ENCODE measurements at places on chromosomes 1 and 21.

DNA sequence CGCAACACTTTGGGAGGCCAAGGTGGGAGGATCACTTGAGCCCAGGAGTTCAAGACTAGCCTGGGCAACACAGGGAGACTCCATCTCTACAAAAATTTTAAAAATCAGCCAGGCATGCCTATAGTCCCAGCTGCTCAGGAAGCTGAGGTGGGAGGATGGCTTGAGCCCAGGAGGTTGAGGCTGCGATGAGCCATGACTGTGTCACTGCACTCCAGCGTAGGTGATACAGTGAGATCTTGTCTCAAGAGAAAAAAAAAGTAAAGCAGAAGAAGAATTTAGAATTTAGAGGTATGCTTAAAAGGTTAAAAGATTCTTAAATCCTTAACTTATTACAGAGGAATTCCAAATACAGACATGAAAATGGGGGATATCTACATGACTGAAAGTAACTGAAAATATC lies 79.5 kb downstream of the SMYD3 start:
- DNase-seq = no peak

- peak; percentile 72 for DNase-seq
Measured at GRCh38 chr21:38804789-38805327, 871 bp upstream of the ETS2 start.

DNA sequence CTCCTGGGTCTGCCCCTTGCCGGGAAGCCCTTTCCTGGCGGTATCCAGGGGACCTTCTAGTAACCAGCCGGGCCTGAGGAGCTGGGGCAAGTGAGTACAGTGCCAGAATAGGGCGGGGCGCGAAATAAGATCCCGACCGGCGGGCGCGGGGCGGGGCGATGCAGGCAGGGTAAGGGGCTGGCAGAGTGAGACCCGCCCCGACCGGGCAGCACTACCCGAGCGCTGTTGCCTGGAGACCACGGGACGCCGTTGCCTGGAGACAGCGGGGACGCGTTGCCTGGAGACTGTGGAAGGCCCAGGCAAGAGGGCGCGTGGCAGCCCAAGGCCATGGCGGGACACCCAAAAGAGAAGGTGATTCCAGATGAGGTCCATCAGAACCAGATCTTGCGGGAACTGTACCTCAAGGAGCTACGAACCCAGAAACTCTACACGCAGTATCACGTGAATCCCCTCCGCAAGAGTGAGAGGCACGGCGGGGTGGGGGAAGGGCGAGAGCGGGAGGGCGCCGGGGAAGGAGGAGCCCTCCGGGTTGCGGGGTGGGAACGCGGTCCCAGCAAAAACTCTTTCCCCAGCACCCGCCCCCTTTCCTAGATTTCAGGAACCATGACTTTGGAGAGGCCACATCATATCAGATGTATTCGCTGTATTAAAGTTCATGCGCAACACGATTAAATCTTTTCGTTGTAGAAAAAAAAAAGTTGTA lies 24.3 kb downstream of the EBNA1BP2 start:
- DNase-seq = peak; percentile 64

- no peak for DNase-seq
Measured at GRCh38 chr1:112665857-112666256, 8.6 kb upstream of the MOV10 start.

DNA sequence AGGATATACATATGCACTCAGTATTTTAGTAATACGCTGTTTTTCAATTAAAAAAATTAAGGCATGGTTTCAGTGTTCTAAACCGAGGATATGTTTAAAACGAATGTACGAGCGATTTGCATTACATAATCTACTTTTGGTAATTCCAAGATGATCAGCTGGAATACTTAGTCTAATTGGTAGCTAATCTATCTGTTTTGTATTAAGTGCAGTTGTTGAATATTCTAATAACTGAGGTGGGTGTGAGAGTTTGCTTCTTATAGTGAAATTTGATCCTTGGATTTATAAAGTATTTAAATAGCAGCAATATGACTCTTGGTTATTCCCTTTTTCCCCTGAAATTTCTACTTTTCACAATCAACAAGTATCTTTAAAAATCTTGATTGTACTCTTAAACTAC lies 1.3 kb downstream of the RNF2 start:
- no peak for DNase-seq

- no peak for DNase-seq
Measured at GRCh38 chr1:109186733-109187086, 27.0 kb upstream of the SARS1 start.

DNA sequence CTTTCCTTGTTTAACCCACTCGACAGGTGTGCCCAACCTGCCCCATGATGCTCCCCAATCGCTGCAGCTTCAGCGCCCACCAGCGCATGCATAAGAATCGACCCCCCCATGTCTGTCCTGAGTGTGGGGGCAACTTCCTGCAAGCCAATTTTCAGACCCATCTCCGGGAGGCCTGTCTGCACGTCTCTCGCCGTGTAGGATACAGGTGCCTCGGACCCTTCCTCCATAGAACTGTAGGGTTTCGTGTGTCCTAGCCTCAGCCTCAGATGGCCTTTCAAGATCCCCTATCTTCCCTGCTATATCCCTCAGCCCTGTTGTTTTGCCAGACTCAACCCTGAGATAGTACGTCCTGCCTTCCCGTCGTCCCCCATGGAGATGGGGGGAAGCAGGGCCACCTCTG lies 6.4 kb downstream of the ZNF687 start:
- DNase-seq = no peak

- no peak for DNase-seq
Measured at GRCh38 chr1:20974069-20974468, 187.0 kb upstream of the HP1BP3 start.

DNA sequence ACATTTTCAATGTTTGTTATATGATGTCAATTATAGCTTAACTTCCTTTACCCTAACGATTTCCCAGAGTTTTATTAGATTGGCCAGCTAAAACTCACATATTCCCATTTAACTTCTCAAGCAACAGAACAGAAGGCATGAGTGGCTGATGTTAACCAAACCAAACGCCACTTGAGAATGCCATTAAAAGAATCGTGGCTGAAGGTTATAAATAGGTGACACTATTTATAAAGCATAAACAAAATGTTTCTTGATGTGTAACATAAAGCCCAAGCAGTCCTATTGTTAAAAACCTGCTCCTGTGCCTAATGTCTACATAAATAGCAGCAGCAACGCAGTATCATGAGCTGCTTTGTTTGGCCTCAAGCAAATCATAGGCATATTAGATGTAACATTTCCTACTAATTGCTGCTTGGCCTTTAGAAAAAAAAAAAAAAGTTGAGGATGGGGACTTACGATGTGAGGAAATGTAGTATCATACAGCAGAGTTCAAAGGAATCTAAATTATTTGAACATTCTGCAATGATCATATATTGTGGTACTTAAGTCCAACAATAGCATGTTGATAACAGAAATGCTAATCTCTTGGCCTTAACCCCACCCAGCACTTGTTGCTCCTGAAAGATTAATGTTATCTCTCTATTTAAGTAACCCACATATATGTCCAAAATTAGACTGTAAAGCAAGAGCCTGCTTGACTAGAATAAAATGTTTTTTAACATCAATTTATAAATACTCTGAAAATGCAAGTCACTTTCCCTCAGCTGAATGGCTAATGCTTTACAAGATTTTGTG lies 106.0 kb downstream of the ESRRG start:
- no peak for DNase-seq

- DNase-seq = no peak
Measured at GRCh38 chr21:40152476-40152875, 285.2 kb downstream of the PCP4 start.

DNA sequence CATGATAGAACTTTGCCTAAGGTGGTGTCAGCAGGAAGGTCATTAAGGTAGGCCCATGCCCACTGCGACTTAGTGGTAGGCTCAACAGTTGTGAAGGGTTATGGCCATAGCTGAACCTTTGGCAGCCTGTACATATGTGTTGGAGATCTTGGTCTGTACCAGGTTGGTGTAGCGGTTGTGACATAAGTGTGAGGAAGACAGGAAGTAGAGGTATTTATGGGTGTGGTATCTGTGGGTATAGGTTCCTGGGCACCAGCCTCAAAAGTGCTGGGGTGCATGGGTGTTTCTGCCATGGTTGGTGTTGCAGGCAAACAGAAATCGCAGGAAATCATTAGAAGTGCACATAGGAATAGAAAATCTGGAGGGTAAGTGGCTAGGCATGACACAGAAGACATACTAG lies 18.6 kb upstream of the LRIF1 start:
- DNase-seq = no peak

GRCh38 chr1:43803646-43804045 lies 96.3 kb downstream of the ST3GAL3 start:
- no peak for DNase-seq

DNA sequence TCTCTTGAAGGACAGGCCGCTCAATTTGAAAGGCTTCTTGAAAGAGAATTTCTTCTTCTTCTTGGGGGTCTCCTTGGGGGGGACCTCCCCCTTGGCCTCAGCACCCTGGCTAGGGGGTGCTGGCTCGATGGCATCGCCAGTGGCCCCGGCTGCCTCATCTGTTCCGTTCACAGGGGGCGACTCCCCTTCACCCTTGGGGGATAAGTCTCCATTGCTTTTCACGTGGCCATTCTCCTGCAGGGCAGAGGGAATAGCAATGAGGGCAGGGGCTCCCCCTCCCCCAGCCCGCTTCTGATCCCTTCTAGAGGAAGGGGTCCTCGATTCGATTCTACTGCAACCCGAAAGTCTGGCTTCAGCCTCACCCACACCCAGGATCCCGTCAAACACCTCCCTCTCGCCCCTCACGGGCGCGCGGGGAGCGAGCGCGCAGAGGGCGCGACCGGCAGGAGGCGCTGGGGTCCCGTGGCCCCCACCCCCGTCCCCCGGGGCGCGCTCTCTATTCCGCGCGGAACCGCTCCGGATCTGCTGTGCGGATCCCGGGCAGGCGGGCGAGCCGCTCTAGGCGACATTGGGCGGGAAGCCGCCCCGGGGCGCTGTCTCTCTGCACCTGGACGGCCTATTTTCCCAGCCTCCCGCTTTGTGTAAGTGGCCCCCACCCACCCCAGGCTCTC lies 1.0 kb downstream of the MARCKSL1 start:
- DNase-seq = peak; percentile 61

- no peak for DNase-seq
Measured at GRCh38 chr1:206013026-206013795, 10.0 kb upstream of the RAB7B start.

GRCh38 chr1:109750920-109751319 lies 10.1 kb upstream of the GSTM3 start:
- DNase-seq = no peak

- no peak for DNase-seq
Measured at GRCh38 chr1:169072945-169073725, 33.4 kb upstream of the ATP1B1 start.

DNA sequence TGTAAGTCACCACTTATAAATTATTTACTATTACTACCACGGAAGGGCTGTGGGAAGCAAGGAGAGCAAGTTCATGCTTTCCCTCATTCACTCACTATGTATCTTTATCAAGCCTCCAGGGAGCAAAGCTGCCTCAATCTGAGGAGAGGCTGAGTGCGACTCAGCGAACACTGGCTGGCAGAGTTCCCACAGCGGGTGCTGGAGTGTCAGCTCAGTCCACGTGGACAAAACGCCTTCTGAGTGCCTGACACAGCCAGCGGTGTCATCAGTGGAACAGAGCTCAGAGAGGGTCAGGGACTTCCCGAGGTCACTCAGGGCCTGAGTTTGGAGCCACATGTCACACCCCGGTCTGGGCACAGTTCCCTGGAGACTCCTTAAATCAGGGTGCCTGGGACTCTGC lies 16.9 kb downstream of the MATN1 start:
- no peak for DNase-seq

- DNase-seq = no peak
Measured at GRCh38 chr1:67577646-67578045, 107.4 kb upstream of the GADD45A start.

GRCh38 chr1:74513411-74514300 lies 1.2 kb upstream of the LRRC53 start:
- DNase-seq = no peak

DNA sequence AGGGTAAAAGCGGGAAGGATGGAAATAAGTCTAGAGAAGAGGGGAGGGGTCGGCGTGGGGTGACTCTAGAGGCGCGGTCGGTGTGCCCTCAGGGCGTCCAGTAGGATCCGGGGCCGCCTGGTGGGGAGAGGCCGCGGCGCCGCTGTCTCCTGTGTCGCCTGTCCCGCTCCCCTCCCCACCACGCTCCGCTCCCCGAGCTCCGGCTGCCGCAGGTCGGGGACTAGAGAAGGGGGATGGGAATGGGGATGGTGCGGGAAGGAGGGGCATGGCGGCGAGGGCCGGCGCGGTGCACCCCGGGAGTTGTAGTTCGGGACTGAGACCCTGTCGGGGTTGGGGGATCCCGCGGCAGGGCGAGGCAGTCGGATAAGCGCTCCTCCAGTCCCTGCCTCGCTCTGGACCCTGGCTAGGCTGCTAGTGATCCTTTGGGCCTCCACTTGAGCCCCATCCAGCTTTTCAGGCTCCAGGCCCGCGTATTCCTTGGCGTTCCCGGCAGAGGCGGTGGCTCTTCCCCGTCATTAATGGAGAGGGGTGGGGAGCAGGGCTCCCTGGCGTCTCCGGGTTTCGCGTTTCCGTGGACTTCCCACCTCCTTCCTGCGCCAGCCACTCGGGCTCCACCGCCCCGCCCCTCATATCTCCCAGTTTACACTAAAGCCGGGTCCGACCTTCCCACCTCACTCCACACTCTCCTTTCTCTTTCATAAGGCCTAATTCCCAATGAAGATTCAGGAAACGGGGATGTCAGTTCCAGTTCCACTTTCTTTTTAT lies at the start of gene ENTREP3:
Gene ENTREP3 (minus strand): TSS at position 241 of the 765 bp plus-strand sequence. CDS start 606 bp downstream, outside the sequence.
- peak; percentile 85 for DNase-seq

DNA sequence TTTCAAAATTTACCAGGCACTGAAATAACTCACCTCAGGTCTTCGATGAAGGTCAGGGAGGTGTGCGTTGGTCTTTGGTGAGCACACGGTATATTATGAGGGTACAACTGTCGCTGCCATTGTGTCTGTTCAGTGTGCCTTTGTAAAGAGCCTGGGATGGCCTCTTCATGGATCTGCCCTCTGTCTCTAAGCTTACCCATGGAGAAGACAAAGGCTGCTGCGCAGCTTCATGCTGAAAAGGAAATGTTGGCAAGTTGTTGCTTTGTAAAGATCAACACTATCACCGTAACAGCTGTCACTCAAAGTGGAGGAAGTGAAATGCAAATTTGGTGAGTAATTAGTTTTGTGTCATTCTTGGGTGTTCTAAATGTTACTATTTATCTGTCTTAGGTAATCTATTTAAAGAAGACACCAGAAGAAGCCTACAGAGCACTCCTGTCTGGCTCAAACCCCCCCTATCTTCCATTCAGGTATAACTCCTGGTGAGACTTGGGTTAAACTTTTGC lies 71.6 kb downstream of the CDC14A start:
- no peak for DNase-seq

GRCh38 chr21:32545948-32546441 lies 39.3 kb downstream of the TCP10L start:
- DNase-seq = no peak

DNA sequence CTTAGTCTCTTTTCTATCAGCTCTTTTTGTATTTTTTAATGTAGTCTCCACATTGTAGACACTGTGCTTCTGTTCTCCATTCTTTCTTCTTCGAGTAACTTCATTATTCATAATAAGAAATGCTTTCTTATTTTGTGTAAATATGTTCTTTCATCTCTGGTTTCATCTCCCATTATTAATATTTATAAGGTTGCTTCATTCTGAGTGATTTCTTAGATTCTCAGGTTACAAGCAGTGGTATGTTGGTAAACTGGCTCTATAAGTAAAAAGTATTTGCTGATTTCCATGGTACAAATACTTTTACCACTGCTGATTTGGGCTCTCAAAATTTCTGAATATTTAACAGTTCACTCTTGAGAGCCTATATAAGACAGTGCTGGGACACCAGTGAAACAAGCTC lies 81.3 kb downstream of the CDC14A start:
- no peak for DNase-seq

All from activated T-cell treated with anti-CD3 and anti-CD28 coated beads, Interleukin-2, amount 50 U/mL, for 72 hours (primary cell).